ENCODE measurements at places on chromosomes 7 and 10.

GRCh38 chr10:76403912-76404311 is 972.5 kb downstream of the LRMDA start:
- DNase-seq = no peak

- no peak for DNase-seq
These were observed 733.7 kb upstream of the IGFBP3 start for GRCh38 chr7:46654546-46655443.

DNA sequence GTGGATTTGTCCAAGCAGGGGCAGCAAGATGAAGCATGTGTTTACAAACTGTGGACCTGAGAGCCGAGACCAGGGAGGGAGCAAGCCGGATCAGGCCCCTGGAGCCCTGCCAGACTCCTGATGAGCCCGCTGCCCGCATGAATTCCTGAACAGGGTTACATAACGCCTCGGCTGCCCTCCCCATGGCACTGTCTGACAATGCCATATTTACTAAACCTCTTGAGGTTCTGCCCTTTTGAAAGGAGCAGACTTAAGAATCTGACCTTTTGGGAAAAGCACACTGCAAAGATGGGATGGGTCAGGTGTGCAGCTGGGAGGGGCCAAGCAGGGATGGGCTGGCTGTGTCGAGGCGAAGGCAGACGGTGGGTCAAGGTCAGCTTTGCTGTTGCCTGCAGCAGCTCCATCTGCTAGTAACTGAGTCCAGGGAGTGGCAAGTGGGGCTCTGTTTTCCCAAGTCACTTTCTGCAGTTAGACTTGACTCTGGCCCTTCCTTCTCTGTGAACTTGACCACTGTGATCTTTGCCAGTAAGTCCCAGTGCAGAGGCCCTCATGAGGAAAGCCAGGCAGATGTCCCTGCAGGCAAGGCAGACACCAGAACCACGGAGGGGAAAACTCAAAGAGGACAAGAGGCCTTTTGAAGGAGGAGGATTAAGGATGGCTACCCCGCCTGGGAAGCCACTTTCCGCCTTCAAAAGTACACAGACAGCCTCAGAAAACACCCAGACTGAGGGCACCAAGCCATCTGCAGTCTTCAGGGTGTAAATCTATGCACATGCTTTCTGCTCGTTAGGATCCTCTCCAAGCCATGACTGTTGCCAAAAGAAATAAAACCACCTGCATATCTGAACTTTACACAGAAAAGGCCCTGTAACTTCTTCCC is 175.8 kb downstream of the TNS3 start:
- no peak for DNase-seq

DNA sequence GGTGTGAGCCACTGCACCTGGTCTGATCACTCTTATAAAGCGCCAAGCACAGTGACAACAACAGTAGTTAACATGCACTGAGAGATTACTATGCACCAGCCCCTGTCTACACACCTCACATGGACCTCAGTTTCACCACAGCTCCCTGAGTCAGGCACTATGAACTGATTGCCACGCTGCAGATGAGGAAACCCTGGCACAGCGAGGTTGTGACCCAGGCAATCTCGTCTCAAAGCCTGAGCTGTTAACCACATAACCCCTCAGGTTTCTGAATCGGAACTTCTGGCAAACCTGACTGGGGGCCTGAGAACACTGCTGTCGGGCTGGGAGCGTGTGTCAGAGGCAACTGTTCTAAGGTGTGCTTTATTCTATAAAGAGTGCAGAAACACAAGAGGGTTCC is 150.8 kb downstream of the RNF216 start:
- DNase-seq = no peak

- no peak for DNase-seq
These were observed 46.0 kb upstream of the CYCS start for GRCh38 chr7:25171071-25171470.

GRCh38 chr10:22016046-22016705 is 12.6 kb upstream of the DNAJC1 start:
- DNase-seq = no peak

GRCh38 chr7:24365606-24366005 is 81.6 kb downstream of the NPY start:
- DNase-seq = no peak

DNA sequence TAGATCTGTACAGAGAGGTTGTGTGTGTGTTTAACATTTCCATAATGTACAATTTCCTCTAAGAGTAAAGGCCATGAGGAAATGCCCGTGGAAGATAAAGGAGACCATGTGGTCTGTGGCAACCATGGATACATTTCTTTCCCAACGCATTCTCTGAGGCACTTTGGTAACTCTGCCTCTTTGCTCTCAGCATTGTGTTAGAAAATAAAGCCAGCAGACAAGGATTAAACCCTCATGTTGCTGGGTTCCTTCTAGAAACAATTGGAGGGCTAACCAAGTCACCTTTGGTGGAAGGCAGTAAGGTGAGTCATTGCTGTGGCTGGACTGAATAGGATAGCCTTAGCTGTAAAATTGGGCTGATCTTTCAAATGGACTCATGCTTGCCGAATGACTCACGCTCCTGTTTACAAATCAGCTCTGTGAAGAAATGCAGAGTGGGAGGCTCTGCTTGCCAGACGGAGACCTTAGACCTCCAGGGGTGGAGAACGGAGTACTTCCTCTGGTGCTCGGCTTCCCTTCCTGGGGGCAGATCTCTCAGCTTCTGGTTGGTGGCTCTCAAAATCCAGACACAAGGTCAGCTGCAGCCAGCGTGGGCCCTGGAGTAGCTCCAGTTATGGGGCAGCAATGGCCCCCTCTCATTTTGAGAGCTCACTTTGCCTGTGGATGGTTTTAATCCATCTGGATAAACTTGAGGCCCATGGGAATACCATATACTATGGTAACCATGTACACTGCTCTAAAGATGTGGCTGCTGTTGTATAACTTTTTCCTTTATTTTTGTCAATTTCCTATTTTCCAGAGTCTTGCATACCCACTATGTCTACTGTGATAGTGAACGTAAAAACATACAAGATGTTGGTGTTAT is 137.3 kb downstream of the TCF7L2 start:
- no peak for DNase-seq

DNA sequence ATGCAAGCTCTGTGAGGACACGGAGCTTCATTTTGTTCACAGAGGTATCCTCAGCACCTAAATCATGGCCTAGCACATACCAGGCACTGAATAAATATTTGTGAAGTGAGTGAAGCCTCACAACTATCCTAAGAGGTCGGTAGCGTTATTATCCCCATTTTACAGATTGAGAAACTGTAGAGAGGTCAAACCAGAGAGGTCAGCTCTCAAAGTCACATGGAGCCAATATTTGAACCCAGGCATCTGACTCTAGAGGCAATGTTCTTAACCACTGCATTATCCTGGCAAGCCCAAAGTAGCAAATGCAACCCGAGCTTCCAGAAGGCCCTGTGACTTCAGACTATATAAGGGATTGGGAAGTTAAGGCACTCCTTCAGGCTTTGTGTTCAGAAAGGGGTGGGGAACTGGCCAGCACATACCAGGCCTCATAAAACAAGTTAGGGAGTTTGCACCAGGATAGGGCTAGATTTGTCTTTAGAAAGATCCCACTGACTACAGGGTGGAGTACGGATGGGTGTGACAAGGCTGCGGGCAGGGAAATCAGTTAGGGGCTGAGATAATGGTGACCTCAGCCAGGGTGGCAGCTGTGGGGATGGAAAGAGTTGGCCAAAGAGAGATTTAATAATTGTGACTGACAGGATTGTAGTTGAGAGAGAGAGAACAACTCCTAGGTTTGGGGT is 101.4 kb downstream of the TBXAS1 start:
- no peak for DNase-seq

GRCh38 chr7:1158203-1159126 is 1.5 kb downstream of the ZFAND2A start:
- no peak for DNase-seq

DNA sequence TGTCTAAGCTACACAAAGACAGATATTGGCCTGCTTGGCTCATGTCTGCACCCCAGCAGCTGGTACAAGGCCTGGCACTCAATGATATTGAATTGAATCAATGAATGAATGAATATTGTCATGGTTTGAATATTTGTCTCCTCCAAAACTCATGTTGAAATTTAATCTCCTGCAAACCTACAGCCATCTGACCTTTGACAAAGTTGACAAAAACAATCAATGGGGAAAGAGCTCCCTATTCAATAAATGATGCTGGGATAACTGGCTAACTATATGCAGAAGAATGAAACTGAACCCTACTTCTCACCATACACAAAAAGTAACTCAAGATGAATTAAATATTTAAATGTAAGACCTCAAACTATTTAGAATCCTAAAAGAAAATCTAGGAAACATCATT is 144.7 kb downstream of the CYP26A1 start:
- DNase-seq = no peak

DNA sequence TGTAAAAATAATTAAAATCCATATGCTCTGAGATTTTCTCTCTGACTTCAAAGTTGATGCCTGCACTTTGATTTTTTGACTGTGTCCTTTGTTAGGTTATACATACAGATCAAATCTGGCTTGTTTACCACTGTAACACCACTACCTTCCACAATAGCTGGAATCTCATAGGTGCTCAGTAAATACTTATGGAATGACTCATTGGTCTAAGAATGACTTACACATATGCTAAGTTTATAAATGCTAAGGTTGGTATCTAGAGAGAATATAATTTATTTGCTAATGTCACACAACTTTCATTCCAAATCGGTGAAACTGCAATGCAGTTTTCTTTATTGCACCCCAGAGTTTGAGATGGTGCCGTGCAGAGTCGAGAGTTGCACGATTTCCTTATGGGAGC is 578.5 kb downstream of the SH2D4B start:
- DNase-seq = no peak

- no peak for DNase-seq
These were observed 161.1 kb downstream of the CRPPA start for GRCh38 chr7:16260236-16260728.

GRCh38 chr7:79398138-79398749 is 55.2 kb downstream of the MAGI2 start:
- no peak for DNase-seq

DNA sequence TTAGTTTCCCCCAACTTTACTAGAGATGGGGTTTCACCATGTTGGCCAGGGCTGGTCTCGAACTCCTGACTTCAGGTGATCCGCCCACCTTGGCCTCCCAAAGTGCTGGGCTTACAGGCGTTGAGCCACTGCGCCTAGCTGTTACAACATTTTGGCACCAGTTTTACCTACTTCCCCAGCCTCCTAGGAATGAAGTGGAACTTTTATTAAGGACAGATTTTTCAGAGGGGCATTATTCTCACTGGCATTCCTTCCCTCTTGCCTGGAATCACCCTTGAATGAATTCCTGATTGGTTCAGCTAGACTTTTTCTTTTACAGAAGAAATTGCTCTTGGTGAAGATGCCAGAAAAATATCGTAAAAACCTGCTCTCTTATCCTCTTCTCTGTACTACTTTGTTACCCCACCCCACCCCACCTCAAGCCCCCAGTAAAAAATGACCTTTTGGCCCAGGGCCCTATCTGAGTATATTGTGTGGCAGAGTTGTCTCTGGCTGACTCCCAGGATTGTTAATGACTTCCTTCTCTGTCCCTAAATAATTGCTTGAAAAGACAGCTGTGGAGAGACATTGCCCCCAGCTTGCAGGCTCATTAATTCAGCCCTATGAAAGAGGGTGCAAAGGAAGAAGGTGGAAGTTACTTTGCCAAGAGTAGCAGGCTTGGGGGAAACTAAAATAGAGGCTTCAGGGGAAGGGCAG is 189.6 kb downstream of the AUTS2 start:
- DNase-seq = no peak

DNA sequence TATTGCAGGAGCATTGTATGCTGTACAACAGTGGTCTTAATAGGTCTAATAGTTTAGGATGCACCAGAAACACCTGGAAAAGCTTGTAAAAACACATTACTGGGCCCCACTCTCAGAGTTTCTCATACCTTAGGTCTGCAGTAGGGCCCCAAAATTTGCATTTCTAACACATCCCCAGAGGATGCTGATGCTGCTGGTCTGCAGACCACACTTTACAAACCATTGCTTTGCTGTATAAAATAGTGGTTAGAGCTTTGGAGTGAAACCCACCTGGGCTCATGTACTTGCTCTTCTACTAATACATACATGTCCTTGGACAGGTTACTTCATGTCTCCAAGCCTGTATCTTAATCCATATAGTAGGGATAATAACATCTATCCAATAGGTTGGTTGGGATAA is 279.7 kb downstream of the GRM8 start:
- no peak for DNase-seq

DNA sequence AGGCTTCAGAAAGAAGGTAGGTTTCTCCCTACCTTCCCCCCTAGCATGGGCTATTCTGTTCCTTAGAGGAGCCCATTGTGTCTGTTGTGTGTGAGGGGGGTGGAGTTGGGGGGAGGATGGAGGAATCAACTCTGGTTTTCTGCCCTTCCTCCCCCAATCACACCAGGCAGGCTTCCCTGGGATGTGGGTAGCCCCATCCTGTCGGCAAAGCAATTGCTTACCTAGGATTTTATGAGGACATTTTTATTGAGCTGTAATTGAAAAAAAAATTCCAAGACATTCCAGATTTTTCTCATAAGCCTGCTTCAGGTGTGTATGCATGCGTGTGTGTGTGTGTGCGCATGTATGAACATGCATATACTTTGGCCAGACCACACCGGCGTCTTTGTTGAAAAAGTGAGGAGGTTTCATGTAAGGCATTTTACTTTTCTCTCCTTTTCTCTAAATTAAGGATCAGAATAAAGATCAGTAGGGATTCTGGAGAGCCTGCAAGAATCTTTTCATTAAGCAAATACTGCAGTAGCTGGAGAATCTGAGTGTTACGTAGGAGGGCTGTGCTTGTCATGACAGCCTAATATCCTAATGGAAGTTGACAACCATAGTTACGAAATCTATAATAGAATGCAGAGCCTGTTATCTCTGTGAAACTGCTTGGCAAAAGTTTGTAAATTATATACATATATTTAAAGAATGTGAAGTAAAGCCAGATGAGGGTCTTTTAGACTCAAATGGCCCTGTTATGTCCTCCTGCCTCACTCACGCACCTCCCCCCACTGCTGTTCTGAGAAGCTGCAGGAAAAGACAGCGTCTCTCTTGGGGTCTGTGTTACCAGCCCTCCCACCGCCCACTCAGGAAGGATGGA is 27.3 kb upstream of the SAMD8 start:
- DNase-seq = no peak

DNA sequence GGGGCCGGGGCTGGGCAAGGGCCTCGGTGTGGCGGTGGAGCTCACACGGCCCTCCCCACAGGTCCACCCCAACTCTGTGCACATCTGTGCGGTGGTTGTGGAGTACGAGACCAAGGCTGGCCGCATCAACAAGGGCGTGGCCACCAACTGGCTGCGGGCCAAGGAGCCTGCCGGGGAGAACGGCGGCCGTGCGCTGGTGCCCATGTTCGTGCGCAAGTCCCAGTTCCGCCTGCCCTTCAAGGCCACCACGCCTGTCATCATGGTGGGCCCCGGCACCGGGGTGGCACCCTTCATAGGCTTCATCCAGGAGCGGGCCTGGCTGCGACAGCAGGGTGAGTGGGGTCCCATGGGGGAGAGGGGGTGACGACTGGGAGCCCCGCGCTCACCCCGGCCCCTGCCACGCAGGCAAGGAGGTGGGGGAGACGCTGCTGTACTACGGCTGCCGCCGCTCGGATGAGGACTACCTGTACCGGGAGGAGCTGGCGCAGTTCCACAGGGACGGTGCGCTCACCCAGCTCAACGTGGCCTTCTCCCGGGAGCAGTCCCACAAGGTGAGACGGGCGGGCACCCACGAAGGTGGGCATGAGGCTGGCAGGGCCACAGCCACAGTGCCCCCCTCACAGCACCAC is 8.8 kb downstream of the TMEM120A start:
- no peak for DNase-seq

- no peak for DNase-seq
These were observed 124.0 kb upstream of the GPR22 start for GRCh38 chr7:107345898-107346297.

- no peak for DNase-seq
These were observed 202.8 kb upstream of the BMPER start for GRCh38 chr7:33702514-33703054.

Measured in stimulated activated CD4-positive, alpha-beta T cell treated with anti-CD3 and anti-CD28 coated beads, TNF-alpha, amount 100 ng/mL, for 4 hours (primary cell).